Right hindlimb (tissue), 1 donor: ENCODE measurements at places on chromosomes 1 and 21.

DNA sequence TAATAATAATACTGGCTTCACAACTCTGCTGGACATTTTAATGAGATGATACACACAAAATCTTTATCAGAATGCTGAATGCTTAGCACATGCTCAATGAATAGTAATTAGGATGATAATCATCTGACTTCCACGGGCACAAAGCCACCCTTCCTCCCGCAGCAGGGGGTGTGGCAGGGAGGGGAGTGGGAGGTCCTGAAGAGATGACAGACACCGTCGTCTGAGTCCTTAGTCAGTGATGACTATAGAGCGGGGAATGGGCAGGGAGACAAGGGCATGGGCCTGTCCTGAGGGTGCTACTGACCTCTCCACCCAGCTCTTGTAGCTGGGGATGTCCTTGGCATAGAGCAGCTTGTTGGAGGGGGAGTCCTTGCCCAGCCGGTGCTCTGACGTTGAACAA lies 117.6 kb upstream of the CD34 start:
- DNase-seq: no peak

DNA sequence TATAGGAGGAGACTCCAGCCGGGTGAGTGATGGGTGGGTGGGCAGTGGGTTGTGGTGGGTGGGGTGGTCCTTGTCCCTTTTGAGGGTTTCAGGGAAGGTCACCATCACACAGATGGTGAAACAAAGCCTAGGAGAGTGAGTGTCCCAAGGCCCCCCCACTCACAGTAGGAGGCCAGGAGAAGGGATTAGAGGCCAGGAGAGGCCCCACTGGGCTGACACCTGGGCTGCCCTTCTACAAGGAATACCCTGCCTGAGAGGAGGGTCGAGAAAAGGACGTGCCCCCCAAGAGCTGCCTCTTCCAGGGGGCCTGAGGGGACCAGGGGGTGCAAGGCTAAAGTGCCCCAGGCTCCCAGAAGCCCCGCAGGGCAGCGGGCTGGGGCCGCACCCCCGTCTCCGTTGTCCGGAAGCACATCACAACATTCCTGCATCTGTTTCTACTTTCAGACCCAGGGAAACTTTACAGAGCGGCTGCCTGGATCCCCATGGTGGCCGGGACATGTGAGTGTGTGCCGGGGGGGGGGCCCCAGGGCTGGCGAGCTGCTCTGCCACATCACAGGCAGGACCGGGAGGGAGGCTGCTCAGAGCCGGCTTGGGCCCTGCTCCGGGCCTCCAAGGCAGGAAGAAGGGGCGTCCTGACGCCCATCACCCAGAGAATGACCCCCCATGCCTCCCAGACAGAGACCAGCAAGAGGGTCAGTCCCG lies 68.2 kb downstream of the ARHGEF16 start:
- peak; percentile 74 for DNase-seq

DNA sequence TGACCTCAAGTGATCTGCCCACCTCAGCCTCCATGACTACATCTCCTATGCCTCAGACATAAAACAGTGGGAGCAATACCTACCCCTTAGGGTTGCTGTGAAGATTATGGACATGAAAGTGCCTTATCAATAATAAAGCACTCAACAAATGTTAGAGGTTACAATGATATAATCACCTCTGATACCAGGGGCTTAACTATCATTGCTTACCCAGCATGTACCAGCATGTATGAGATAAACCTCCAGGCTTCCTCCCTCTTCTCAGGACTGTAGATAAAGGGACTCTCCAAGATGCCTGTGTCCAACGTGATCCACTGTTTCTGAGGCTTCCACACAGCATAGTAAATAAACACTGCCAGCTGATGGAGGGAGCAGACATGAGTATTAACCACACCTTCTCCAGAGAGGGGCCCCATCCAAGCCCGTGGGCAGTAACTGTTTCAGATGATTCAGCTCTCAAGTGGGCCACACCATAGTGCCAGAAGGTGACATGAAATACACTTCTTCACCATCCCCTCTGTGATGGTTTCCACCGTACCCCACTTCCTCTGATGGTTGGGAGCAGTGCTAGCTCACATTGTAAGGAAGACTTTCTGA lies 26.2 kb downstream of the RHBDL2 start:
- DNase-seq: no peak

GRCh38 chr1:66393586-66394287 lies 140.2 kb upstream of the SGIP1 start:
- no peak for DNase-seq

DNA sequence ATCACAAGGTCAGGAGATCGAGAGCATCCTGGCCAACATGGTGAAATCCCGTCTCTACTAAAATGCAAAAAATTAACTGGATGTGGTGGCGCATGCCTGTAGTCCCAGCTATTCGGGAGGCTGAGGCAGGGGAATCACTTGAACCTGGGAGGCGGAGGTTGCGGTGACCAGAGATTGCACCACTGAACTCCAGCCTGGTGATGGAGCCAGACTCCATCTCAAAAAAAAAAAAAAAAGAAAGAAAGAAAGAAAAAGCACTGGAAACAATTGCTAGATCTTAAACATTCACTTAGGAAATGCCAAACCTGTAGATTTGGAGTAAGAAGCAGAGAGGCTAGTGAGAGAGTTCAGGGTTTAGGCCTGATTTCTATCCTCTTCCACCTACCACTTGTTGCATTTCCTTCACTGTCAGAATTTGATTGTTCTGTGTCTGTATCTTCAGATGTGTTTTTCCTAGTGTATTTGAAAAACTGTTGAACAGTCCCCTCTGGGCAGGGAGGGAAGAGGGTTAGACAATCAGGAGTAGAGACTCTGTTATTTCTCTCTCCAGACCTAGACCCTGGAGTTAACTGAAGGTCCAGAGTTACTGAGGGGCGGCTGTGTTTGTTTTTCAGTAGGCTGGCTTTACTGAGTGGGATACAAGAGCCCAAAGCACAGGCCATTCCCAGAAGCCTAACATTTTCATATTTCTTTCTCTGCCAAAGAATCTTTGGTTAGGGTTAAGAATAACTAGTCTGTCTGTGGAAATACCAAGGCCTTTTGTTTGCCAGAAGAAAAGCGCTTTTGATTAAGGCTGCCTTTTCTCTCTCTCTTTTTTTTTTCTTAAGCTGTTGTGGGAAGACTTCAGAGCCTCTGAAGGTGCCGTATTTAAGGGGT lies 31.1 kb upstream of the MACF1 start:
- DNase-seq: no peak

- DNase-seq: no peak
Observed at GRCh38 chr1:95321531-95321930, 87.5 kb downstream of the RWDD3 start.

DNA sequence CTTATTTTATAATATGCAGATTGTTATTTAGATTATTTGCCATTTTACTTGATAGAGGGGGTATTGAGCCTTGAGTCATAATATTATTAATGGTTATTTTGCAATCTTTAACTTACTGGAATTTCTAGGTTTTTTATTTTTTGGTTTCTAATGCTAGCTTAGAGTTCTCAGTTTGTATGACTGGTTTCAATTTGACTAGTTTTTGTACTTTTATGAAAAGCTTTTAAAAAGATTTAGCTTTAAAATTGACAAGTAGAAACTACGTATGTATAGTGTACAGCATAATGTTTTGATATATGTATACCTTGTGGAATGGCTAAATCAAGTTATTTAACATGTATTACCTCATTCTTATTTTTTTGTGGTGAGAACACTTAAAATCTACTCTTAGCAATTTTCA lies 41.5 kb downstream of the CEP350 start:
- DNase-seq: no peak

GRCh38 chr1:186887203-186887602 lies 58.5 kb downstream of the PLA2G4A start:
- no peak for DNase-seq

GRCh38 chr1:214349781-214350180 lies 68.8 kb downstream of the SMYD2 start:
- no peak for DNase-seq

- peak; percentile 79 for DNase-seq
Observed at GRCh38 chr1:67853704-67854103, 20.4 kb upstream of the GNG12 start.

DNA sequence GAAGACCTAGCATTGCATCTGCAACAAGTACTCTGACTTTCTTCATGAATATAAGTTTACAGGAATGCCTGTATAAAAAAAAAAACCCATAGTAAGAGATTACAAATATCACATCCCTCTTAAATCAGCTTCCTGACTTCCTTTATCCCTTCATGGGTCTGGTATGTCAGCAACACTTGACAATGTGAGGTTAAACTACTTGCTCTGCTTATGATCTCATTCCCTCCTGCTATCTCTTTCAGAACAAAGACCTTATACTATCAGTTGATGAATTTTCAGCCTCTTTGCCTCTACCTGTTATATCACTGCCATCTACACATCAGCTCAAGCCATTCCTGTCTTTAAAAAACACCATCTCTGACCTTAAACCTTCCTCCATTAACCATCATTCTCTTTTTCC lies 130.9 kb upstream of the SAMSN1 start:
- DNase-seq: no peak

GRCh38 chr1:5297180-5297885 lies 642.9 kb downstream of the AJAP1 start:
- peak; percentile 80 for DNase-seq

- DNase-seq: no peak
Observed at GRCh38 chr1:159800177-159800930, 1.8 kb upstream of the FCRL6 start.

GRCh38 chr1:204888294-204888693 lies 17.6 kb downstream of the NFASC start:
- no peak for DNase-seq

DNA sequence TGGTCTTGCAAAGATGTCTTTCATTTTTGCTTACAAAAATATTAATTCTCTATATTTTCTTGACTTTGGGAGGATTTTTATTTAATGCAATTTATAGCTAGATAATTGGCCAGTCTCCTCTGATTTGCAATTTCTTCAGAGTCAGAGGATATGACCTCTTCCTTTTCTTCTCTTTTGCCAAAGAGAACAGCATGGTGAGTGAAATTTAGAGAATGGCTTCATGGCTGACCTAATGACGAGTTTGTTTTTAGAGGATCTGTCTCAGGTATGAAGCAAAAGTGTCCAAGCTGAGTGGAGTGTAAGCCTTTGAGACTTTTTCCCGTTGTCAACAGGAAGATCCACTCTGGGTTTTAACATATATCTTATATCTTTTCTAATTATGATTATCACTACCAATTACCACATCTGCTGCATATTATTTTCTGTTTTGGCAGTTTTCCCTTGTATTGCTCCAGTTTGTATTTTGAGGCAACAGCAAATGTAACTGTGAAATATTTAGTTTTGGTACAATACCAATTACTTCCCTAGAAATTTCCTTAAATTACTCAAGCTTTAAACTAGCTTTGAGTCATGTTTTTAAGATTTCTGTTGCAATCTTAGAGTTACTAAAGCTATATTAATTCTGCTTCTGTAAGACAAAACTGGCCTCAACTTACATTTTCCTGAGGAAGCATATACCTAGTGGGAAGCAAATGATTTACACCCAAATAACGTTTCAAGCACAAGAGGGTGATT lies 332.8 kb upstream of the ZRANB2 start:
- no peak for DNase-seq

DNA sequence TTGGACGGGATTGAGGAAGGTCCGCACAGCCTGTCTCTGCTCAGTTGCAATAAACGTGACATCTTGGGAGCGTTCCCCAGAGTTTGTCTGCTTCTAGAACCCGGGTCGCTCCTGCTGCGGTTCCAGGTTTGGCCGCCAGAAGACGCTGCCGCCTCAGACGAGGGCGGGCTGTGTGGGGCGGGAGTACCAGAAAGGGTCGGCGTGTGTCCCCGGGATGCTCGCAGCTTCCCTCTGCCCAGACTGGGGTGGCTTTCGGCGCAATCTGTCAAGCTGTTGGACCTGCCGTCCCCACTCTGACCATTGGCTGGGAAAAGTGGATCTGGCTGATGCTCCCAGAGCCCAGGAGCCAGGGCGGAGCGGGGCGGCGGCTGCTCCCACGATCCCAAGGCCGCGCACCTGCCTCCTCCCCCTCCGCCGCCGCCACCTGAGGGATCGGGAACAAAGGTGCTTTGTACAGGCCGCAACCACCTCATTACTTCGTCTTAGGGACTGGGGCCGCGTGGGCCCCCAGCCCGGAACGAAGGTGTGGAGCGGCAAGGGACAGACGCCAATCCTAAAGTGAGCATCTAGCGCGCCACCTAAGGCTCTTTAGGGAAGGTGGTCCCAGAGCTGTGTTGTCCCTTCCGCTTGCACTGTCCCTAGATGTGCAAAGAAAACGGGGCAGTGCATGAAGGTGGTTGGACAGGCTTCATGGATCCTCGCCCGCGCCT lies 683 bp upstream of the EFNA4 start:
- DNase-seq: peak; percentile 77

- DNase-seq: no peak
Observed at GRCh38 chr1:218772575-218772974, 401.1 kb upstream of the LYPLAL1 start.

- DNase-seq: no peak
Observed at GRCh38 chr1:18681423-18681835, 50.8 kb downstream of the PAX7 start.

DNA sequence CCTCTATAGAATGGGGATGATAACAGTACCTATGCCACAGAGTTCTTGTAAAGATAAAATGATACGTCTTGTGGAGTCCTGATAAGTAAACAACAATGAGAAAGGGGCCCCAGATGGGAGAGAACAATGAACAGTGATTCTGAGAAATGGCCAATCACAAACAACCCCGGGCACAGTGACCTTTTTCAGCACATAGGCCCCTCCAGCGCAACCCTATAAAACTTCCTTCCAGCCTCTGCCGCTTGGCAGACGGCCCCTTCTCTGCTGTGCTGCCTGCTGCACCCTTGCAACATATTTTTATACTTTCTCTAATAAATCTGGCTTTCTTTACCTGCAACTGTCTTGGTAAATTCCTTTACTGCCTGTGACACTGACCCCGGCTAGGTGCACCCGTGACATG lies 8.9 kb downstream of the RCAN1 start:
- DNase-seq: no peak

- DNase-seq: no peak
Observed at GRCh38 chr1:216935901-216936300, 212.7 kb upstream of the ESRRG start.

DNA sequence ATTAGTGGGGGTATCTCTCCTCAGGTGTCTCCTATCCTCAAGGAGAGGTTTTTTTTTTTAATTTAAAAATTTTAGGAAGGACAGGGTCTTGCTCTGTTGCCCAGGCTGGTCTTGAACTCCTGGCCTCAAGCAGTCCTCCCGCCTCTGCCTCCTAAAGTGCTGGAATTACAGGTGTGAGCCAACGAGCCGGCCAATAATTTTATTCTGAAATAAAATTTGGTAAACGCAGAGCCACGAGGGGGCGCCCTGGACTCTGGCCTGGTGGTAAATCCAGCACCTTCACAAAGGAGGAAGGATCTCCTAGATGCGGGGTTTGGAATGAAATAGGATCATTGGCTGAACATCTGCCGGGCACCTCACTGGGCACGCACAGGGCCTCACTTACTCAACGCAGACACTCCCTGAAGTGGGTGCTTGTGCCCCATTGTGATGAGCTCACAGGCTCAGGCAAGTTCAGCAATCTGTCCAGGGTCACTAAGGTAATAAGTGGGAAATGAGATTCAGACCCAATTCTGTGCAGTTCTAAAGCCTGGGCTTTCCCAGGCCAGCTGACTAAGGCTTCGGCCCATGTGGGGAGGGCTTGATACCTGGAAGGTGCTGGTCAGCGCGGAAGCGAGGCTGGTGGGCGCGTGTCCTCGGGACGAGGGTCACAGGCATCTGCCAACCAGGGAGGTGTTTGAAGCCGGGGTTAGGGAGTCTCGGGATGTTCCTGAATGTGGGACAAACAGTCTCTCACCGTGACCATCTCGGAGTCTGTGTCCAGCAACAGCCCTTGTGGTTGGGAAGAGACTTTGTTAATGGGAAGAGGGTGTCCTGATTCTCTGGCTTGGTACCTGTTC lies 32.7 kb upstream of the ETV3 start:
- DNase-seq: no peak
